ENCODE measurements at places on chromosomes 11 and 22. TPM values are rescaled to one million over a fixed set of nuclear protein-coding genes. Genes with fewer than 3 reads are reported as not detected.

MMP10 gene
- 0.97 TPM for total RNA-seq

- peak; percentile 43 for DNase-seq
Observed at GRCh38 chr11:20131788-20132666, 28.2 kb downstream of the DBX1 start.

DNA sequence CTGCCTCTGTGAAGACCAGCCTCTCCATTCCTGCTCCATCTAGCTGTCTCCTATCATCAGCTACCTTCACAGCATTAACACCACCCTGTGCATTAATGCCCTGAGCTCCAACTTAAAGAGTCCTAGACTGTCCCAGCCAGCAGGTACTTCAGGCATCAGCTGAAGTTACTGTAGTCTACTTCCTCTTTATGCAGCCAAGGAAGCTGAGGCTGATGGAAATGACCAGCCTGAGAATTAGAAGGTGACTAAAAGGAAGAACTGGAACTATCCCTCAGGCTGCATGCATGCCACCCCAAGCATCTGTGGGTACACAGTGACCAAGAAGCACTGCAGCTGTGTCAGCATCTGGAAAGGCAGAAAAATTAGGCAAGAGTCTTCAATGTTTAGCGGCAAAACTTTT is 28.2 kb downstream of the MS4A10 start:
- DNase-seq = no peak

DNA sequence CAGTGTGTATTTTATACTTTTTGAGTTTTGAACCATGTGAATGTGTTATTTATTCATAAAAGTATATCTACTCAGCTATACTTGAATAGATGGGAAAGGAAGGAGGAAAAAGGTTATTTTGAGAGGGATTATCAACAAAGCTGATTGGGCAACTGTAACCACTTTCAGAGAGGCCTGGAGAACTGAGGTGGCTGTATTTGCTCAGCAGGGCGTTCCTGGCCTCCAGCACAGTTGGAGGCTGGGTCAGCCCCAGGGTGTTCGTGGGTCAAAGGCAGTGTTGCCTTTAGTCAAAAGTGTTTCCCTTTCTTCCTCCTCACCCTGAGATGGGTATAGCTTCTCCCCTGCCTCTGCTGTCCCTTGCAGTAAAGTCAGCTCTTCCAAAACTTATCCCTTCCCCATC is 26.7 kb downstream of the ASCC2 start:
- no peak for DNase-seq

DNA sequence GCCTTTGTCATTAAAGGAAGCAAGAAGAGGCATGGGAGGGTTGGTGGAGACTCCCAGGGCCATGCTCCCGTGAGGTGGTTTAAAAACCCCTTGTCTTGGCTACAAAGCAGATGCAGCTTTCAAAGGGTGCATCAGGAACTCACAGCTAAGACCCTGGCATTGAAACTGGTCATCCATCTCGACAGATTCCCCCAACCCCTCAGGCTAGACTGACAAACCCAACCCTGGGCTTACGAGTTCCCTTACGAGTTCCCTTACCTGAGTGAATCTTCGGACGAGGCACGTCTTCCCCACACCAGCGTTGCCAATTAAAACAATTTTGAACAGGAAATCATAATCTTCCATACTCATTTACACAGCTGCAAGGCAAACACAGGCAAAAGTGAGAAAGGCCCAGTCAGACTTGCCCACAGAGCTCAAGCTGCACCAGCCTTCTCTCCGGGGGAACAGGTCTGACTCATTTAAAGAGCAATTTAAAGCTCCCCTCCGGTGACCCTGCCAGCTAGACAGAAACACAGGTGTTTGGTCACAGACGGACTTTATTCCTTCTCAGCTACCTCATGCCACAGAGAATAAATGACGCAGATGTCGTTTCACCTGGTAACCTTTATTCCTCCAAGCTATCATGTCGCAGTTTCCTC is 74.6 kb downstream of the RAB30 start:
- DNase-seq = no peak

DNA sequence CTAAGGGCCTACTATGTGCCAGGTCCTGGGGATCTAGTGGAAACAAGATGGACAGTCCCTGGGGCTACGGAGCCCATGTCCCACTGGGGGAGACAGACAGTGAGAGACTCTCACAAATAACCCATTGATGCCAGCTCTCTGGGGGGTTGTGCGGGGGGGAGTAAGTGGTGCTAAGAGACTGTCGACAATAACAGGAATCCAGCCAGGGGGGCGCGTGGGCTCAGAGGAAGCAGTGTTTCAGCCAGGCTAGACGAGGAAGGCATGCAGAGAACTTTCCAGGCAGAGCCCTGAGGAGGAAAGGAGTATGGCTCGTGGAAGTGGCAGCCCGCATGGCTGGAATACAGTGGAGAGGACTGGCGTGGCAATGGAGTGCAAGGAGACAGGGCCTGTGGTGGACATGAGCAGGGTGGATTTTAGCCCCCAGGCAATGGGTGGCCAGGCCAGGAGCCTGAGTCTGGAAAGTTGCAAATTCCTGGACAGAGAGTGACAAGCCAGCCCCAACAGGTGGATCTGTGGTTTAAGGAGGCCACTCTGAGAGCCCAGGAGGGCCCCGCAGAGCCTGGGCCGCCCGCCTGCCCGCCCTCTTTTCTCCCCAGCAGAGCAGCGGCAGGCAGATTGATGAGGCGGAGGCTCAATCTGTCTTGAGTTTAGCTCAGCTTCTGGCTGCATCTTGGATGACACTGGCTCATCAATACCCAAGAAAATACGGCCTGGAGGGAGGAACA is 40.0 kb upstream of the TCF20 start:
- DNase-seq = no peak

GAL3ST1 gene
- not detected for total RNA-seq

CSF2RB gene
- 0.76 TPM for total RNA-seq

DNA sequence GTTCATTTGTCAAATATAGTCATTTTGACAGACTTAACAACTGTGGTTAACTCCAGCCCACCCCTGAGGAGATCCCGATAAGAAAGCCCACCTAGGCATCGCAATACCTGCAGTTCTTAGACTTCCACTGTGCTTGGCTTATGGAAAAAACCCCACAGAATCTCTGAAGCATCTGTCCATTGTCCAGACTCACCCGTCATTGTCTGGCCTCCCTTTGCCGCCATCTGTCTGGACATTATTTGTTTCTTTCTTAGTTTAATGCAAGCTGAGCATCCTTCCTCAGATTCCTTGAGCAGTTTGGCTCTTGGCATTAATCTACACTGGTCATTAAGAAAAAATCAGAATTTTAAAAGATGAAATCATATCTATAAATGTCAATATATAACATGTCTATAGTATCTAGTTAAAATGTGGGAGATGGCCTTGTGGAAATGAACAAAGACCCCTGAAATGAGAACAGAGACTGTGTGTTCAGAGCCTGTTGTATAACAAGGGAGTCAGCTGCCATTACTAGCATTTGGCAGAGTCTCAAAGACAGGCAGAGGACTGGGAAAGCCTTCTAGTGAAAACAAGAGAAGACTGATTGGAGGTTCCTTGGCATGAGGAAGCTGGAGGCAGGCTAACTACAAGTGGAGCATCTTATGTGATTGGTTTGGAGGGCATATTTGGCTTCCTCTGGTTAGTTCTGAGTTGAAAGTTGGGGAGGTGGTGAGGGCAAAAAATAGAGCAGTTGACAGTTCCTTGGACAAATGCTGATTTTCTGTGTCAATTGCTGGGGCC is 80.4 kb downstream of the SPON1 start:
- no peak for DNase-seq

GRCh38 chr11:107468596-107468995 is 11.0 kb upstream of the CWF19L2 start:
- no peak for DNase-seq

DNA sequence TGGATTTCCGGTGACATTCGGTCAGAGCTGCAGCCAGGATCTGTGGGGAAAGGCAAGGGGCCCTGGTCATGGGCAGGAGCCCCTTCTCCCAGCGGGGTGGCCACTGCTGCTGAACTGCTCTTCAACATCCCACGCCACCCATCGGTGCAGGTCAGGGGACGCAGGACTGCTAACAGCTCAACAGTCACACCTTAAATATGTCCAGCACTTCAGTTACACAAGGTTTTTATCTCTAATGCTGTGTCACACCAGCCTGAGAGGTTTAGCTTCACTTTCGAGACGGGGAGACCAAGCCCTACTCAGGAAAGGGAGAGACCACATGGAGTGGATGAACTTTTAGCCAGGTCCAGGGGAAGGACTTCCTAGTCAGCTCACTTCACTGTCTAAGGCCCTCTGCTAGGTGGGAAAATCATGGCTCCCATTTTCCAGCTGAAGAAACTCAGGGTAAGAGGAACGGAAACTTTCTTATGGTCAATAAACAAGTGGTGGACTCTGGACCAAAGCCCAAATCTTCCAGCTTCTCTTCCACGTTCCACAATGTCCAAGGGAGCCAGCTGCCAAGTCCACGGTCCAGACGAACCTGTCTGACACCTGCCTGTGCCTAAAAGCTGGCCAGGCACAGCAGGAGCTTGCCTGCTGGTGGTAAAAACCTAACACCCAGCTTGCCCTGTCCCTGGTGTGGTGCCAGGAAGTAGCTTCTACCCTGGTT is 21.0 kb upstream of the CHADL start:
- DNase-seq = no peak

DUSP18 gene
- 5.8 TPM for total RNA-seq

DNA sequence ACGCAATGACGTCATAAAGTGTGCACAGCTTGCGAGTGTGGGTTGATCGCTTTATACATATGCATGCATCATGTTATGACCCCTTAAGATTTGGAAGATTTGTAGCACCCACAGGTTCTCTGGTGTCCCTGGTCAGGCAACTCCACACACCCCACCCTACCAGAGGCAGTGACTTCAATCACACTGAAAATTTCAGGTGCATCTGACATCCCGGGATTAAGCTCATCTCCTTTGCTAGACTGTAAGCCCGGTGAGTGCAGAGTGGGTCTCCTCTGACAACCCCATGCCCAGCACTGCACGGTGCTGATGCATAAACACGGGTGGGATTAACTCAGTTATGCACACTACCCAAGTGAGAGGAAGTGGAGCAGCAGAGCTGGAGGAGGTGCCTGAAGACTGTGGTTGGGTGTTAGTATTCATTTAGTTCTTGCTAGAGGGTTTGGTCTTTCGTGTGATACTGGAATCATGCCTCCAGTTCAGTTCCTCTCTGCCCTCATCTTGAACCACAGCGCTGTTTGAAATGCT is 6.5 kb downstream of the ARSA start:
- DNase-seq = no peak

DNA sequence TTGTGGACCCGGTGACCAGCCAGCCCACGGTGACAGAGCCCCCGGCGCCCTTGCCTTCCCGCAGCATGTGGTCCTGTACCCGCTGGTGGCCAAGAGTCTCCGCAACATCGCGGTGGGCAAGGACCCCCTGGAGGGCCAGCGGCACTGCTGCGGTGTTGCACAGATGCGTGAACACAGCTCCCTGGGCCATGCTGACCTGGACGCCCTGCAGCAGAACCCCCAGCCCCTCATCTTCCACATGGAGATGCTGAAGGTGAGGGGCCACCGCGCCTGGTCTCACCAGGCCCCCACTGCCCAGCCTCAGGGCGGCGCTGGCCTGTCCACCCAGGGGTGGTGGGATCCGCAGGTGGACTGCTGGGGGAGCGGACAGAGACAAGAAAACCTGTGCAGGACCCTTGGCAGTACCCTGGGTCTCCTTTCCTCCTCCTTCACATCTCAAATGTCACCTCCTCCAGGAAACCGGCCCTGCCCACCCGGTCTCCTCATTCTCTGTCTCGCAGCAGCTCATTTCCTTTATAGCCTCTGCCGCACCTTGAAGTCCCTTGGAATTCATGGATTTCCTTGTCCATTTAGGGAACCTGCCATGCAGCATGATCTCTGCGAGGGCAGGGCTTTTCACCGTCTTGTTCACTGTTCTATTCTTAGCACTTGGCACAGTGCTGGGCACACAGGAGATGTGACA is 6.5 kb downstream of the AIP start:
- no peak for DNase-seq

GPR137 gene
- 30.4 TPM for total RNA-seq

DNA sequence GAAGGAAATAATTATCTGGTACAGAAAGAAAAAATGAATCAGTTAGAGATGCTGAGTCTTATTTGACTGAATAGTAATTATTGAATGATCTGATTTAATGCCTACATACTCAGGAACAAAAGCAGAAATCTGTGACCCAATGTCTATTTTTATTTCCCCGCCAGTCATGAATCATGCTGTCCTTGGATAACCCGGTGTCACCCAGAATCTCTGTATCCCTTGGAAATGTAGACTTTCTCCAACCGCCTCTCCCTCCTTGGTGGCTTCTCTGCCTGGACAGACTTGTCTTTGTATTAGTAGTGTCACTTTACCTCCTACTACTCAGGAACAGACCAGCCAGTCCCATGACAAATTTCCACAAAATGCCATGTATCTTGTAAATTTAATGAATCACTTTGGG is 173.3 kb upstream of the PDGFD start:
- DNase-seq = no peak

DNA sequence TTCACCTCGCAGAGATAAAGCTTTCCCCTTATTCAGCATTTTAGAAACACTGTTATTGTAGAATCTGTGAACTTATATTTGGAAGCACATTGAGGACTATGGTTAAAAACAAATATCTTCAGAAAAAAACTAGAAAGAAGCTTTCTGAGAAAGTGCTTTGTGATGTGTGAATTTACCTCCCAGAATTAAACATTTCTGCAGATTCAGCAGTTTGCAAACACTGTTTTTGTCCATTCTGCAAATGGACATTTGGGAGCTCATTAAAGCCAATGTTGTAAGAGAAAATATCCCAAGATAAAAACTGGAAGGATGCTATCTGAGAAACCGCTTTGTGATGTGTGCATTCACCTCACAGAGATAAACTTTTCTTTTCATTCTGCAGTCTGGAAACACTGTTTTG is 272.7 kb downstream of the OR4A5 start:
- no peak for DNase-seq

GRCh38 chr22:36644333-36644757 is 59.2 kb downstream of the CACNG2 start:
- peak; percentile 89 for DNase-seq

- no peak for DNase-seq
Observed at GRCh38 chr22:17284888-17285287, 65.7 kb upstream of the ADA2 start.

ACCSL gene
- total RNA-seq = not detected

GRCh38 chr11:693887-694562 is 997 bp downstream of the DEAF1 start:
- DNase-seq = no peak

- no peak for DNase-seq
Observed at GRCh38 chr22:48433647-48434046, 1394.0 kb downstream of the BRD1 start.

Data from HFFc6 (cell line).